ENCODE measurements at places on chromosomes 6 and 20.

DNA sequence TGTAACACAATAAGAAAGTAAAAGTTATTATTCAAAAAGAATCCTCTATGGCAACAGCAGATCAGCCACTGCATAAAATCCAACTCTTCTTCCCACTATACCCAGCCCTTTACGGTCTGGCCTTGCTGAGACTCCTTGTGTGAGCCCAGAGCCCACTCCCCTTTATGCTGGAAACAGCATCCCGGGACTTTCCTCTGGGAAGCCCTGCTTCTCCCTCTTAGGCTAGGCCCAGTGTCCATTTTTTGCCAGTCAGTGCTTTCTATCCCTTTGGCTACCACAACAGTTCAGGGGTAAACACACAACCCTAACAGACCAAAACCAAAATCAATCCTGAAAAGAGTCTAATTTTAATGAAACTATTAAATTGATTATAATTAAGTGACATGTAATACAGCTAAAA lies 20.6 kb downstream of the FKBP5 start:
- no peak for DNase-seq

GRCh38 chr20:41123631-41124030 lies 13.7 kb upstream of the PLCG1 start:
- no peak for DNase-seq

DNA sequence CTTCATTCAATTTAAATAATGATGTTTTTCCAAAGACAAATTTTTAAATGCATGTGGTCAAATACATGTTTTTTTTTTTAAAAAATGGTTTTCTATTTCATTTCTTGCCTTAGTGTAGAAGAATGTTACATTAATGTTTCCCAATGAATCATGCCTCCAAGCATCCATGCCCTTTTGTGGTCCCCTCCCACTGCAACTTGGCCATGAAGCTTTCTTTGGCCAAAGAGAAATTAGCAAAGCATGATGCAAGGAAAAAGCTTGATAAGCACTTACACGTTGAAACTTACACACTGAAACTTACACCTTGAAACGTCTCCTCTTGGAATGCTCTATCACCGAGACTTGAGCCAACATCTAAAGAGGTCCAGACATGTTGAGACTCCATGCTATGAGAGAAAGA lies 93.0 kb upstream of the ELOVL5 start:
- no peak for DNase-seq

DNA sequence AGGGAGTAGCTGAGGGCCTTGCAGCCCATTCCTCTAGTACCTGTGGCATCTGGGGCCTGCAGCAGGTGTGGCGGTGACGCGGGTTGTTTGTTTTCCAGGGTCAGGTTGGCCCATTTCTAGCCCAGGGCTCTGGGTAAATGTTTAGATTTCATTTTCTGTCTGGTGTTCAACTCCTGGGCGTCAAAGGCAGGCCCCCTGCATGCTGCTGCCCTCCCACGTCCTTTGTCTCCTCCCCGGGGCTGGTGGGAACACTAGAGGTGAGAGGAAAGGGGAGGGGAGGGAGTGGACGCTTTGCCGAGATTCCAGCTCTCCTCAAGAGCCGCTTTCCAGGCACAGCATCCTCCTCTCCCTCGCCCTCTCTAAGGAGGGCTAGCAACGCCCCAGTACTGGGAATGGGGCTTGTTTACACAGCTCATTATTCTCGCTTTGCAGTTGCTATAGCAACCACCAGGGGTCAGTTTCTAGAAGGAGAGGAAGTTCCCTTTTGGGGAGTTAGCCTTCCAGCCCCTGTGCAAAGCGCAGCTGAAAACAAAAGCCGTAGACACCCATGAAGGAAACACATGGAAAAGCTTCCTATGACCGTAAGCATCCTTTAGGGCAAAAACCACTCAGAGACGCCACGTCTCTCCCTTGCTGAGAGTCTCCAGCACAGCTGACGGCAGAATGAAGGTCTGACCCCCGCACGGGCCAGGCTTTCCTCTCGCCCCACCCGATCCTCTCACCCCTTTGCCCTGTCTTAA lies 170.6 kb downstream of the LY86 start:
- peak; percentile 58 for DNase-seq

- no peak for DNase-seq
Measured at GRCh38 chr20:650954-651353, 2.0 kb downstream of the SRXN1 start.

DNA sequence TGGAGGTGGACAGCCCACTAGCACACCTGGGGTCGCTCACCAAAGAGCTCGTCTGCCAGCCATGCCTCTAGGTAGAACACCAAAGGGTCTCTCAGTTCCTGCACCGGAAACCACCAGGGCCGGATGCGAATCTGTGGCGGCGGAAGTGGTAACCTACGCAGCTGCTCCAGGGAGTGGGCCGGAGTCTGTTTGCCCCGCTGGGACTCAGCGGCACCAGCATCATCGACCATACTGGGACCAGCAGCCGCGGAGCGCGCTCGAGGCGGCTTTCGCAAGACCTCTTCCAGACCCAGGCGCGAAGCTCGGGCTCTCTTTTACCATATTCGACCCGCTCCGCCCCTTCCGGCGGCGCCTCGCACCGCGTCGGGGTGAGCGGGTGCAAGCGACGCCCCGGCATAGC lies at the start of gene OOEP:
Gene OOEP, minus strand, starts transcription at position 335 of the 400 bp plus-strand sequence. Its CDS starts 105 bp downstream, at position 230.
- no peak for DNase-seq

- peak; percentile 34 for DNase-seq
Measured at GRCh38 chr6:109322825-109323224, 59.4 kb downstream of the CD164 start.

GRCh38 chr6:143745166-143746133 lies 67.7 kb downstream of the PHACTR2 start:
- DNase-seq, result no peak

- DNase-seq, result no peak
Measured at GRCh38 chr6:106617302-106617701, 12.0 kb downstream of the RTN4IP1 start.

DNA sequence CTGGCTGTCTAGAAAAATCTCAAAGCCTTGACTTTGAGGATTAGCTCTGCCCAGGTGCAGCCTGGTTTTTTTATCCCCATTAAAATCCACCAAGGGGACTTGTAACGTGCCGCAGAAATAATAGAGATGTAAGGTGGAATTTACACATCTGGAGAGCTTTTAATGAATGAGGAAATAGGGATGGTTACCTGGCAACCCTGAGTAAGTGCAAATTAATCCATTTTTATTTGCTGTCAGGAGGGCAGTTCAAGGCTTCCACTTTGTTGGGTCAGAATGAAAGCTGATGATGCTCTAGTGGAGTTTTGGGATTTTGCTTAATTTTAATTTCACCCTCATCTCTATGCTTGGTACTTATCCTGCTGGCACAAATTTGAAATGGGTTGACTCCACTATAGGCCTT lies 163.4 kb upstream of the CEP162 start:
- no peak for DNase-seq

DNA sequence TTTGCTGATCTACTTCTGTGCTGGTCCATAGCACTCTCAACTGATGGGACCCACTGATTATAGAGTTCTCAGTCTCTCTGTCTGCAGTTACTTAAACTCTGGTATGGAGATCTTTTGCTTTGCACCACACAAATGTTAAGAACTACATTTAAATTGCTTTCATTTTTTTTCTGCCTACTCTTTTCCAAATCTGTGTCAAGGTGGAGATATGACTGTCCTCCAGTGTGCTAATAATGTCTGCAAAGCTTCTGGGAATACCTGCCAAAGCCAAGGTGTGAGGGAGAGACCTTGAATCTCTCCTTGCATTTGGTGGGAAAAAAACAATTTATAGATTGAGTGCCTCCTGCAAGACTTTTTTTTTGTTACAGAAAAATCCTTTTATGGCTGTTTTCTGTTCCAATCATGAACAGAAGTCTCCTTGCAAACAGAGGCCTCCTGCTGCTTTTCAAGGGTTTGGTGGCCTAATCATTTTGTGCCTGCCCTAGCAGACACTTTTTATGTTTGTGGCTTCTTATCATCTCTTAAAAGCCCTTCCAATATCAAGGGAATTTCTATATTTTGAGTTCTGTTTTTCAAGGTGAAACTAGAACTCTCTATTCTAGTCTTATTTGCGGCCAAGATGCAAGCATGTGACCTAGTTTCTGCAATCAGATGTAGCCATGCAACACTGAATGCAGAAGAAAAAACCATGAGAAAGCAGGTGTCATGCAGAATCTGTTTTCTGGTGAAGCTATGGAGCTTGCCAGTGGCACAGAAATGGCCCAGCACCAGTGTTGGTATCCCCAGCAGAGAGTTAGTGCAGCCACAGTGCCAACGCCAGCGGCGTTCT lies 23.2 kb upstream of the AKIRIN2 start:
- no peak for DNase-seq

DNA sequence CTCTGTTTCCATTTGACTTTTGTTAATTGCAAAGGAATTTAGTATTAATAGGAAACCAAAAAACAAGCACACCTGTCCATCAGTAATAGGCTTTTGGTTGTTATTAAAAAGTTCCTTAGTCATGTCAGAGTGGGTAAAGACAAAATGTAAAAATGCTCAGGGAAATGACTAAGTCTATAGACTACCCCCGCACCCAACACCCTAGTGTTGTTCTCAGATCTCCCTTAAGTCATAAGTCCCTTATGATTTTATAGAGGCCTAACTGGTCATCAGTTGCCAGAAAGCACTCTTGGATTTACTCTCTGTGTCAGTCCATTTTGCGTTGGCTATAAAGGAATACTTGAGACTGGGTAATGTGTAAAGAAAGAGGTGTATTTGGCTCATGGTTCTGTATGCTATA lies 52.8 kb downstream of the MAP3K4 start:
- no peak for DNase-seq

DNA sequence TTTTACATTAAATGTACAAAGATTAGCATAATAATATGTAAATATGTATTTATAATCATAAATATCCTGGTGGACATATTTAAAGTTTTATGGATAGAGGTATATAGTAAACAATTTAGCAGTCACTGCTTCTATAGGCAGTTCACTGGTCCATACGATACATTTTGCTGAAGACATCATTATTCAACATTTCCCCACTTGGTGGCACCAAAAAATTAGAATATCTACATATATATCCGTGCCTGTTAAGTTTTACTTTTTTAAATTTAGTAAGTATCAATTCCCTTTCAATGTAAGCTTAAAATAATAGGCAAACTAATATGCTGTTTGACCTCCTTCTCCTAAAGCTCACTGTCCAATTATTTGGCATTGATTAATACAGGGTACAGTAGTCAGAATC lies 64.2 kb downstream of the LMBRD1 start:
- peak; percentile 29 for DNase-seq

GRCh38 chr20:942611-943010 lies 26.5 kb upstream of the ANGPT4 start:
- no peak for DNase-seq

DNA sequence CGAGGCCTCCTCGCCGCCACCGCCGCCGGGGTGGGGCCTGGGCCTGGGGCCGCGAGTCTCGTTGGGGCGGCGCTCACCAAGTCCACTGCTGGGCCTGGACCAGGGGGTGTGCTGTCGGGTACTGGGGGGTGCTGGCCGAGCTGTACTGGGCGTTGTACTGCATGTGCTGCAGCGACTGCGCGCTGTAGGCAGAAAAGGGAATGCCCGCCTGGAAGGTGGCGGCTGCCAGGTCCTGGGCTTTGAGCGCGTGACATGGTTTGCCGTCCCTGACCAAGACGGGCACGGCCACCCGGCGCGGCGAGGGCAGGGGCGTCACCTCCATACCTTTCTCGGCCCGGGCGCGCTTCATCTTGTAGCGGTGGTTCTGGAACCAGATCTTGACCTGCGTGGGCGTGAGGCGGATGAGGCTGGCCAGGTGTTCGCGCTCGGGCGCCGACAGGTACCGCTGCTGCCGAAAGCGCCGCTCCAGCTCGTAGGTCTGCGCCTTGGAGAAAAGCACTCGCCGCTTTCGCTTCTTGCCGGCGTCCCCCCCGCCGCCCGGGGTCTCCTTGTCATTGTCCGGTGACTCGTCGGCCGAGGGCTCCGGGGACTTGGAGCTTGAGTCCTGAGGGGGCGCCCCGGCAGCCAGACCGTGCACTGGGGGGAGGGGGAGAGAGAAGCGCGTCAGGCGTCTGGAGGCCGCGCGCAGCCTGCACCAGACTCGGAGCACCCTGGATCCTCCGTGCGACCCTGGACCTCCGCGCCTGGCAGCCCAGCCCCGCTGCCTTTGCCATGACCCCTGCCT lies 1.8 kb downstream of the NKX2-2 start:
- no peak for DNase-seq

DNA sequence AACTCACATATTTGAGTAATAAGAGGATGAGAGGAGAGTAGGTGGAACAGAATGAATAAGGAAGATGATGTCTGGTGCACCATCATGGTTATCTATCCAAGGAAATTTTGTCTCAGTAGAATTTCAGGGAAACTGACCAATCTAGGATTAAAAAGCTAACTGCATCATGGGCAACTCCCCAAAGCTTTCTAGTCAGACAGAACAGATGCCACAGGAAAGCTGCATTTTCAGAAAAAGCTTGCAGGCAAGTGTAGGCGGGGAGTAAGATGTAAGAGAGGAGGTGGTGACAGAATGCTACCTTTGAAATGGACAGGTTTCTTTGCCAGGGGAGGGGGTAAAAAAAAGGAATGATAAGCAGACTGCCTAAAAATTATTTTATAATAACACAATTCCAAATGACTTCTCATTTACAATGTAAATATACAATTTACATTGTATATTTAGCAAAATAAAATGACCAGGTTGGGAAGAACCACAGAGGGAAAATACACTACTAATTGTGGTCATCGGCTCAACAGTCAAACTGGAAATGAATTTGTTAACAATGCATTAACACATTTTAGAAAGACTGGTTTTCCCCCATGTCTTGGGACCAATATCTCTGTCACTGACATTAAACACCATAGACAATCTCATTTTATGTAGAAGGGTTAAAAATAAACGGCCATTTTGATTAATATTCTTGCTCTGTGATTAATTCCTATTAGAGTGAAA lies 15.1 kb downstream of the NHSL1 start:
- DNase-seq, result no peak

DNA sequence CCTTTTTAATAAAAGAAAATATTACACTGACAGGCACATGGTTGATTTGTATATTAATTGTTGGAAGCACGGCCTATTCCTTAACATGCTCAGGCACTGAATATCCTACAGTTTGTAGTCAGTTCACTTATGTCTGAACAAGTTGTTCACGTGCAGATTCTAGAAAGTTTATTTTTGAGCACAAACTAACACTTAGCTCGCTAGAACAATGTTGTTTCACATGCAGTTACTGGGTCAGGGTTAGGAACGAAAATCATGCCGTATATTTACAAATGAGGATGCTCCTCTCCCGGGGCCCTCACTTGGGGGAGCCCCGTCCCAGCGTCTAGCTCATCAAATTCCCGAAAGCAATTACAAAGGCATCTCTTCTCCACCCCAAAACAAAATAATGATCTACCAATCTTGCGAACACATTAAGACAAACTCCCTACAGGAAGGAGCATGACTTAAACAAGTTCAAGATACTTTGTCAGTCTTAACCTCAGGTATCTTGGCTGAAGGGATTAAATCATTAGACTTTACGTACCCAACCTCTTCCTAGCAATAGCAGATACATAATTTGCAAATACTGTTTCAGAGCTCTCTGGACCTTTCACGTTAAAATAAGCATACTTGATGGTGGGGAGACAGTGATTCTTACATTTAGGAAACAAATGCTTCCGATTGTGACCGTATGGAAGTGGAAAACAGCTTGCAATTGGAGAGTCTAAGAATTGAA lies 1.5 kb downstream of the MAP7 start:
- no peak for DNase-seq

GRCh38 chr20:48298851-48299484 lies 513.7 kb upstream of the SULF2 start:
- no peak for DNase-seq

All from CD4-positive, alpha-beta T cell treated with Interleukin-4 for 1 hour (primary cell).